NCI-H345 (cell line): ENCODE measurements at places on chromosomes 16 and 17.

DNA sequence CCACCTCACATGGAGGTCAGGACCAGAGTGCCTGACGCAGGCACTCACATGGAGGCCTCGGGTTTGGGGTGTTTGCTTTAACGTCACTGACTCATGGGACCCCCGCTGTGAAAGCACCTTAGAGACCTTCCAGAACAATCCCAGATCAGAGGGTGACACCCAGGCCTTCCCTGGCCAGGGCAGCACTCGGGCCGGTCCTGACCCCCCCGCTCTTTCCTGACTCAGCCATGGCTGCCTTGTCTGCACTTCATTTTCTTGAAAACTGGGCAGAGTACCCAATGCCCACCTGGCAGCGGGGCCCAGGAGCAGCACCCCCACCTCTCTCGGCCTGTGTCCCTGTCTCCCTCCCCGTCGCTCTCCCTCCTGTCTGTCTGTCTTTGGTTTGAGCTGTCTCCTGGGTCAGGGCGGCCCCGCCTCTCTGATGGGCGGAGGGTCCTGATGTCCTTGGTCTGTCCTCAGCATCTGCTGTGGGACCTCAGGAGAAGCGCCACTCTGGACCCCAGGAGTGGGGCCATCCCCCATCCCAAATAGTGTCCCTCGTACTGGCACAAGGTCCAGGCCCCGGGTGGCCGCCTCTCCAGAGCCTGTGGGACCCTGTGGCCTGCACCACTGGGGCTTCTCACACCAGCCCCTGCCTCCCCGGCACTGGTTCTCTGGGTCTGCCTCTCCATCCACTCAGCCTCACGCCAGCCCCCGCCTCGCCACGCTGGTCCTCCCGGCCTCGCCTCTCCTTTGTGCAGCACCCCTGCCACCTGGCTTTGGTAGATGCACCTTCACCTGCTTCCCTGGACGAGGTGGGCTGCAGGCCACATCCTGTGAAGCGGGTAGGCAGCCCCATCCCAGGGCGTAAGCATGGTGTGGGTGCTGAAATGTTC, 55.9 kb upstream of the ZNF469 start:
- no peak for DNase-seq

DNA sequence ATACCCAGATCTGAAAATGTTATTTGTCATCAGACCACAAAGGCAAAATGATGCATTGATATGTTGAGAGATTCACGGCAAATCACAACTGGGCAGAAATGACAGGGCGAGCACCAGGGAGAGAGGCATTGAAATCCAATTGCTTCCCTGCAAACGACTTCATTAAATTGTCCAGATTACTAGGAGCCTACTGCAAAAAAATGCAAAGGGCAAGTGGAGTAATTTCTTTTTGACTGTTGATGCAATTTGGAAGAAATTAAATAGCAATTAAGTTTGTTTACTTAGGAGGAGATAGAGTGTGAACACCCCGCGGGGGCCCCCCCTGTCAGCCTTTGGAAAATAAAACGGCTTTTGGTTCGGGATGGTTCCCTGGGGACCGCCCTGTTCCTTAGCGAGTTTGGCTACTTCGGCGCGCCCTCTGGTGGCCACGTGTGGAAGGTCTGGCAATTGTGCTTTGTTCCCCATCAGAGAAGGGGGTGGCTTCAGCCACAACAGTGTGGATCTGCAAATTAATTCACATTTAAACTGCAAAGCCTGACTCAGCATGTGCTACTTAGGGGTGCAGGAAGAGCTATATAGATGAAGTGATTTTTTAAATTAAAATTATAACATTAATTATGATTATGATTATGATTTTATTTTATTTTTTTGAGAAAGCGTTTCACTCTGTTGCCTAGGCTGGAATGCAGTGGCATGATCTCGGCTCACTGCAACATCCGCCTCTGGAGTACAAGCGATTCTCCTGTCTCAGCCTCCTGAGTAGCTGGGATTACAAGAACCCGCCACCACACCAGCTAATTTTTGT, 14.5 kb upstream of the TMC7 start:
- DNase-seq, result peak; percentile 90

DNA sequence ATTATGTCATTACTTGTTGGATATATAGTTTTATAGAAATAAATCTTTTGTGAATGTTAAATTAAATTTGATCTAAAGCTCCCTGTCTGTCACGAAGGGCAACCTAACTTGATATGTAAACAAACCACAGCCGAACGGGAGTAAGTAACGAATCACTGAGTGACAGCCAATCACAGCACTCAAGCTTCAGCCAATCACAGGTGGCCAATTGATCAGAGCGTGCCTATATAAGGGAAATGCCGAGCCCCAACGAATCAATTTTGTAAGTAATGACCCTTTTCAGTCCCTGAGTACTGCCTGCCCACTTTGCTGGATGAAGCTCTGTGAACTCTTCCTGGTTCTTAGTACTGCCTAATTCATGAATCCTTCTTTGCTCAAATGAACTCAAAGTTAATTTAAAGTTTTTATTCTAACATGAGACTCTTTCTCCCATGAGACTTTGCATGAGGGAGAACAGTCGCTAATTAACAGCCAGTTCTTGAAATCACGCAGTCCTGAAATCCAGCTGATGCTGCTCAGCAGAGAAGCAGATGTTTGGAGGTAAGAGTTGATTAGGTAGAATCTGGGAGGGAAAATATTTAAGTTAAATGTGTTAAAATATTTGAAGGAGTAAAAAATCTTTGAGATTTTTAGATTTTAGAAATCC, 302.2 kb downstream of the CNTNAP4 start:
- DNase-seq, result no peak

GRCh38 chr16:68643847-68644246, 1.3 kb upstream of the CDH3 start:
- DNase-seq, result no peak

DNA sequence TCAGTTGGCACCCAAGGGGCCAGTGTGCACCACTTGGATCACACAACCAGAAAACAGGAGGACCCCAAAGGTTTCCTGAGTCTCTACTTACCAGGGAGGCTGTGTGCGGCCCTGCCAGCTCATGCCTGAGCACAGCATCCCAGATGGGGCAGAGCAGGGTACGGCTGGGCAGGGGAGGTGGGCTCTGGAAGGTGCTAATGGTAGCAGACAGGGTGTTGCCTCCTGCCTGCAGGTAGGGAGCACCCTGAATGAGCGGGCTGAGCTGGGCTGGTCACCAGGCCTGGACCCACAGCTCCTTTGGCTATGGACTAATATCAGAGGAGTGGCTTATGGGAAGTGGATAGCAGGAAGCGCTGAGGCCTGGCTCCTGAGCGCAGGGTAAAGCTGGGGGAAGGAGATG, 14.6 kb downstream of the RECQL5 start:
- DNase-seq, result no peak

DNA sequence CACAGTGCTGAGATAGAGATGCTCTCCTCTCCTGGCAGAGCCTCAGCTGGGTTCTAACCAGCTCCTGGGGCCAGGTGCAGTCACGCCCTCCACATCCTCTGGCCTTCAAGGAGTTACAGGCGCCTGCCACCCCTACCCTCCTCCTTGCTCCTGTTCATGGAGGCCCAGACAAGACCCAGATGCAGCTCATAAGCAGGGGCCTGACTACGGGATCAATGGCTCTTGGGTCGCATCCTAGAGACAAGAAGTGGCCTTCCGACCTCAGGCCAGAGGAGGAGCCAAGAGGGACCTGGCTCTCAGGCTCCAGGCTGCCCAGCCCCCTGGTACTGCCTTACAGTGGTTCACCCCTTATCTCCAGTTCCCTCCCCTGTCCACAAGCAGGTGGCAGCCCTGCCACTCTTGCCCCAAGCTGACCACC, 23.0 kb downstream of the ARHGAP27 start:
- no peak for DNase-seq

DNA sequence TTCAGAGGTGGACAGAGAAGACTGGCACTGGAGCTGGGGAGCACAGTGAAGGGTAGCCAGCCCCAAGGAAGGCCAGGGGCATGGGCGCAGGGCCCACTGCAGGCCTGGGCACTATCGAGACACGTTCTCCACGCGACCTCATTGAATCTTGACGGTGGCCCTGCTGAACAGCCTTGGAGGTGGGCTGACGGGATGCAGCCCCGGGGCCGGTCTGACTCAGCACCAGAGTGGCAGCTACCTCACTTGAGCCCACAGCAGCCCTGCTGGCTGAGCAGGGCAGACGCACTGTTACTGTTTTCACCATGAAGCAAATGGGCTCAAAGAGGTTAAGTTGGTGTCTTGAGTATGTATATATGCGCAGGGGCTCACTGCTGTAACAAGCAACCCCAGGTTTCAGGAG, 78.8 kb upstream of the FOXF1 start:
- DNase-seq, result no peak

DNA sequence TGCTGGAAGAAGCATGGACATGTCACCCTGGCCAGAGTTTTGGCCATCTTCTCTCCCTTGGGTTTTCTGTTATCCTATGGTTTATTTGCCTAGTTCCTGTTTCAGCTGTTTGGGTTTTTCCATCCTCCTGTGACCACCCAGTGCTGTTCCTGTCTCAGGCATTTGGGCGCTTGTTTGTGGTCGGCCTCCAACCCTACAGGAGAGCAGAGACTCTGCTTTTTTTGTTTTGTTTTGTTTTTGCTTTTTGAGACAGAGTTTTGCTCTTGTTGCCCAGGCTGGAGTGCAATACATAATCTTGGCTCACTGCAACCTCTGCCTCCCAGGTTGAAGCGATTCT, 3.3 kb upstream of the ZC3H7A start:
- no peak for DNase-seq

DNA sequence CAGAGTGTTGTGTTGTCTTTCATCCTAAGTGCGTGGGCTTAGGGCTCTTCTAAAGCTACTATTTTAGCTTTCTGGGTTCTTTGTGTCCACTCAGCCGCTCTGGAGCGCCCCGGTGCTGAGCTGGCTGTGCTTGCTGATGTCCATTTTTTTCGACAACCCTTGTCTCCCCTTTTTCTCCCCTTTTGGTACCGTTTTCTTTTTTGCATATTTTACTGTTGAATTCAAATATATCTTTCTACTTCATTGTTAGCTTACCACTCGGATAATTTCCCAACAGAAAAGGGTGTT, 1.2 kb downstream of the SRRM2 start:
- DNase-seq, result no peak

GRCh38 chr16:72094266-72094610, 591 bp downstream of the DHX38 start:
- no peak for DNase-seq

- DNase-seq, result no peak
Observed at GRCh38 chr17:45867171-45867570, 22.5 kb downstream of the SPPL2C start.

DNA sequence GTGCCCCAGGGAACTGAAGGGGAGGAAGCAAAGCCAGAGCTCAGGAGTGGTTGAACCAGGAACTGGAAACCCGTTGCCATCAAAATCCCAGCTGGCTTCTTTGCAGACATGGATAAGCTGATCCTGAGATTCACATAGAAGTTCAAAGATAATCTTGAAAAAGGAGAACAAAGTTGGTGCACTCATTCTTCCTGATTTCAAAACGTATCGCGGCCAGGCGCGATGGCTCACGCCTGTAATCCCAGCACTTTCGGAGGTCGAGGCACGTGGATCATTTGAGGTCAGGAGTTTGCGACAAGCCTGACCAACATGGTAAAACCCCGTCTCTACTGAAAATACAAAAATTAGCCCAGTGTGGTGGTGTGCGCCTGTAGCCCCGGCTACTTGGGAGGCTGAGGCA, 7.1 kb downstream of the RAP1GAP2 start:
- no peak for DNase-seq

- no peak for DNase-seq
Observed at GRCh38 chr16:48503336-48503735, 106.6 kb downstream of the N4BP1 start.

DNA sequence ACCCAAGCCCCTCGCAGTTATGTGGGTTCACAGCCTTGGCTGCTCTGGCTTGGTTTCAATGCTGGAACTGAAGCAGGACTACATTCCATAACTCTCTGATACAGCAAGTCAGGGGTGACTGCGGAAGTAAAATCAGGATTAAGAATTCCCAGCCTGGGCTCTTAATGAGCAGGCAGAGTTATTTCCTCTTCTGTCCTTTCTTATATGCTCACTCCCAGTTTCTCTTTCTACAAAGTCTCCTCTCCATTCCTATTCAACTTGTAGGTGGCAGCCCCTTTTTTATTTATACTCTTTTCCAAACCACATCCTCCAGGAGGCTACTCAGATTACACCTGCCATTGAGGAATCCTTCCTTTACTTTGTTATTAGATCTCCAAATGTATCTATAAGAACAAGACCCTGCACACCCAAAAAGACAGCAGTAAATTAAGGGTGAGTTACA, 40.3 kb downstream of the HOXB1 start:
- no peak for DNase-seq

GRCh38 chr17:22300731-22301352, 608.5 kb downstream of the KCNJ18 start:
- no peak for DNase-seq

GRCh38 chr17:78249818-78250806, 18.7 kb downstream of the TMEM235 start:
- no peak for DNase-seq

DNA sequence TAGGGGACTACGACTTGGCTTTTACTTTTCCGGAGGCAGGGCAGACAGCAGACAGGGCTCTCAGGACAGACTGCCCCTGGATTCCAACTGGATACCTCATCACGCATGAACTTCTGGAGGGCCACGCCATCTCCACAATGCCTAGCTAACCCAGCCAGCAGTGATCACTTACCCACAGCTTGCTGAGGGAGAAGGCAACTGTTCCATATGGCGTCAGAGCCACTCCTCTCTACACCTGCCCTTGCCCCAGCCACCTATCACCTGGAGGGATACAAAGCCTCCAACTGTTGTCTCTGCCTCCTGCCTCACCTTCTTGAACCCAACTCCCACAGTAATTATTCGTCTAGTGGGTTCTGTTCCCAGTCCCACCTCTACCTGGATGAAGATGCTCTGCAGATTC, 8.8 kb downstream of the MYO19 start:
- DNase-seq, result no peak

GRCh38 chr16:57186872-57187854, 1.0 kb downstream of the RSPRY1 start:
- DNase-seq, result no peak

GRCh38 chr17:41684035-41684434, 4.7 kb upstream of the EIF1 start:
- no peak for DNase-seq

GRCh38 chr17:35315283-35315682, 58.1 kb downstream of the SLFN11 start:
- no peak for DNase-seq

- DNase-seq, result no peak
Observed at GRCh38 chr17:69949973-69950695, 124.9 kb upstream of the KCNJ16 start.

DNA sequence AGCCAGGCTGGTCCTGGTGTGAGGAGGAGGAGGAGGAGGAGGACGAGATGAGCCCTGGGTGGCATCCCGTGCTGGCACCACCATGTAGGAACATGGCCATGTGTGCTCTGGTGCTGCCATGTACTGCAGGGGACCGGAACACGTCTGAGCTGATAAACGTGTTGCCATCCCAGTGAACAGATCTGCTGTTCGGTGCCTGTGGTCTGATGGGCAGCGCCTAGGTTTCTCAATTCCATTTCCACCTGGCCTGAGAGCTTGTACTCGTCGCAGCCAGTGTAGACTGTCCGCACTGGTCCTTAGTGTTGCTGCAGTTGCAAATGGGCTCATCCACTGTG, 28.4 kb upstream of the FOXK2 start:
- no peak for DNase-seq
